ENCODE measurements at places on chromosomes 6 and 20.

- no peak for DNase-seq
Observed at GRCh38 chr6:7151381-7151780, 43.6 kb downstream of the RREB1 start.

DNA sequence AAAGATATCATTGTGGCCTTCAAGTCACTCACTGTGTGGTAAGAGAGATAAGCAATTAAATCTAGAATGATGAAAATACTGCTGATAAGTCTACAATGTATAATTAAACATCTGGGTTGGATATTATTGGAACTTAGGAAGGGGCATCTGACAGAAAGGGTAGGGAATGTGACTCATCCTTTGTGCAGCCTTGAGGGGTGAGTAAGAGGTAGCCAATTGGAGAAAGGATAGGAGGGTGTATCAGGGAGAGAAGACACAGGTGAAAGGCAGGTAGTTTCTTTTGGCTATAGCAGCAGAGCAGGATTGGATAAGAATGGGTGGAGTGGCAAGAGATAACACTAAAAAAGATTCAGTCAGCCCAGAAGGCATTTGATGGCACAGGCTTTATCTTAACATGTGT lies 182.0 kb downstream of the COL21A1 start:
- no peak for DNase-seq

DNA sequence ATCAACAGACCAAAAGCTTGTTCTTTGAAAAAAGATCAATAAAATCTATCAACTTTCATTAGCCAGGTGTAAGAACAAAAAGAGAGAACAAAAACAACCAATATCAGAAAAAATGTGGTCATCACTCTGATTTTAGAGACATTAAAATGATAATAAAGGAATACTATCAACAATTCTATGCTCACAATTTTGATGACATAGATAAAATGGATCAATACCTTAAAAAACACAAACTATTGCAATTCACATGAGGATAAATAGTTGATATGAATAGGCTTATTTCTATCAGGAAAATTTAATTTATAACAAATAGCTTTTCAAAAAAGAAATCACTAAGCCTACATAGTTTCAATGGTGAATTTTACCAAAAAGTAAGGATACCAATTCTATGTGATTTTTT lies 809.4 kb upstream of the EYS start:
- no peak for DNase-seq

DNA sequence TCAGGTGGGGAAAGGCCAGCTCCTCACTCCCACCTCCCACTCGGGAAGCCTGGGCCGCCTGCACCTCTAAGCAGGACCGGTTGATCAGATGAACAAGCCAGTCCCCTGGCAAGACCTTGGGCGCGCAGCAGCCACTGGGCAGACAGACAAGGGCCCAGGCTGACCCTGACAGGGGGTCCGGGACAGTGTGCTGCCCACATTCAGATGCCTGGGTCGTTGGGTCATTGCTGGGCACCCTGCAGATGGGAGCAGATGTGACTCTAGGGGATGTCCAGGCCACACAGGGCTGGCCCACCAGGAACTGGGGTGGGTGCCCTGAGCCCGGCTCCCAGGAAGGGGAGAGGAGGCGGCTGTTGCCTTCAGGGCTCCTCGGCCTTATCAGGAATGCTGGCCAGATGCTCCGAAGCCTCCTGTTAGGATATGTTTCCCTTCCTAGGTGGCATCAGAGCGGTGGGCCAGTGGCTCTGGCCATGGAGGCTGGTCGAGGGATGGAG lies 17.3 kb upstream of the FRMD1 start:
- DNase-seq: no peak

GRCh38 chr6:56497240-56497639 lies 145.4 kb downstream of the DST start:
- no peak for DNase-seq

- DNase-seq: no peak
Observed at GRCh38 chr6:11198663-11199603, 33.5 kb downstream of the NEDD9 start.

DNA sequence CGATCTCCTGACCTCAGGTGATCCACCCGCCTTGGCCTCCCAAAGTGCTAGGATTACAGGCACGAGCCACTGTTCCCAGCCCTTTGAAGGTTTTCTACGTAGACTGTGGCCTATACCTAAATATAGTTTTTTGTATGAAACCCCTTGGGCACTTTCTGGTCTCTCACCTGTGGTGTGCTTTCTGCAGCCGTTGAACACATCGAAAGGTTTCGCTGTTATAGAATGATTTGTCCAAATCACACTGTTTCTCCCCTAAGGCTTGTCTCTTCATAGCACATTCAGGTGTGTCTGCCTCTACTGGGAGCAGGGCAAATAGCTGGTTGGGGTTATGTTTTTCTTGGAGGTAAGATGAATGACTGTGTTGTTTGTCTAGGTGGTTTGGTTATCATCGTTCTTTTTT lies 597.9 kb downstream of the RNF144B start:
- DNase-seq: no peak

DNA sequence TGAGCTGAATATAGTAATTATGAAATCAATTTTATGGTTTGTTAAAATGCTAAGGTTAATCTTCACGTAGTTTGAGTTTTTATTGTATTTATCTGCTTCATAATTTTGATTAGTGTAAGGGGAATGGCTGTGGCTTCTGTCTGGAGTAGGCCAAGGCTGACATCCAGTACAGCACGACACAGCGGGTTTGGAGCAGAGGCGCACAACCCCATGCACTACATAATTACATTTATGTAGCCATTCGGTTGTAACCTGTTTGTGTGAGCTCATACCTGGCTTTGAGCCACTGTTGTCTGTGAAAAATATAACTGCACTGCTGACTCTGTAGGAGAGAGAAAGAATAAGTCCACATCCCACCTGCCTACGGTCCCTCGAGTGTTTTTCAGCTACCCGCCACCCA lies 615.5 kb downstream of the EYS start:
- DNase-seq: no peak
